Left lung (tissue), 14 donors: ENCODE measurements at places on chromosomes 2 and 18. TPM values are rescaled to one million over a fixed set of nuclear protein-coding genes. Genes with fewer than 3 reads are reported as not detected.

Gene GAD1
- polyA plus RNA-seq: 1.7 TPM

Gene CNOT11
- 46.6 TPM for polyA plus RNA-seq

Gene CAPN13
- 1.1 TPM for polyA plus RNA-seq

GRCh38 chr2:37984176-37984575 is 59.1 kb downstream of the RMDN2 start:
- H3K4me1 ChIP-seq: no peaks in the 10 kb centered on the region
- no peak for DNase-seq
- no peak overlapping the region for H3K4me3 ChIP-seq
- no peaks in the 10 kb centered on the region for H3K36me3 ChIP-seq
- H3K27ac ChIP-seq: no peak overlapping the region
- no peaks in the 10 kb centered on the region for H3K27me3 ChIP-seq

GRCh38 chr2:136219963-136220362 is 102.0 kb upstream of the CXCR4 start:
- H3K4me1 ChIP-seq: no peaks in the 10 kb centered on the region
- no peak overlapping the region for H3K4me3 ChIP-seq
- no peak for DNase-seq
- no peak overlapping the region for H3K27ac ChIP-seq
- no peaks in the 10 kb centered on the region for H3K27me3 ChIP-seq

GRCh38 chr2:64137996-64138395 is 6.2 kb downstream of the PELI1 start:
- no peaks in the 10 kb centered on the region for H3K36me3 ChIP-seq
- H3K27ac ChIP-seq: peak overlapping the region; percentile 65
- no peaks in the 10 kb centered on the region for H3K27me3 ChIP-seq
- H3K4me3 ChIP-seq: no peak overlapping the region
- peaks cover 89% of the 10 kb centered on the region for H3K4me1 ChIP-seq

DNA sequence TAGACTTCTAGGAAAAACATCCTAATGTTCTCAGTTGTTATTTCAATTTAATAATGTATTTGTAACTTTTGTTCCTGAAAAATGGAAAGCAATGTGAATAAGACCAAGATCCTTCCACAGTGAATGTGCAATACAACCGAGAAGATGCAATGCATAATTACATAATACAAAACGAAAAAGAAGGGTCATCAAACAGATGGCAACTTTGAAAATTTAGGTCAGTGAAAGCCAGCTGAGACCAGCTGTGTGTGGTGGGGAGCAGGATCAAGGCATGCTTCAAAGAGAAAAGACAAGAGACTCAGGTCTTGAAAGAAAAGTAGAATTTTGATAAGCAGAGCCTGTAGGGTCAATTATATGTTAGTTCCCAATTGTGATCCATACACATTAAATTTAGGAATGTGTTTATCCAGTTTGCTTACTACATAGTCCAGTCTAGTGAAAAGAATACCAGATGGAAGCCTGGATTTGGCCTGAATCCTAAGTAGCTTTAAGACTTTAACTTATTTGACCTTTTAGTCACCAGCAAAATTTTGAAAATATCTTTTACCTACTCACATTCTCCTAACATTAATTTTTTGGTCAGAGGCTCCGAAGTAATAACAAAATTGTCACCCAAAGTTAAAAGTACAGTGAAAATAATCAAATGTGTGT is 93.7 kb downstream of the COBLL1 start:
- H3K4me1 ChIP-seq: no peaks in the 10 kb centered on the region
- H3K27me3 ChIP-seq: no peaks in the 10 kb centered on the region
- no peak for DNase-seq
- no peak overlapping the region for H3K4me3 ChIP-seq
- no peaks in the 10 kb centered on the region for H3K36me3 ChIP-seq

DNA sequence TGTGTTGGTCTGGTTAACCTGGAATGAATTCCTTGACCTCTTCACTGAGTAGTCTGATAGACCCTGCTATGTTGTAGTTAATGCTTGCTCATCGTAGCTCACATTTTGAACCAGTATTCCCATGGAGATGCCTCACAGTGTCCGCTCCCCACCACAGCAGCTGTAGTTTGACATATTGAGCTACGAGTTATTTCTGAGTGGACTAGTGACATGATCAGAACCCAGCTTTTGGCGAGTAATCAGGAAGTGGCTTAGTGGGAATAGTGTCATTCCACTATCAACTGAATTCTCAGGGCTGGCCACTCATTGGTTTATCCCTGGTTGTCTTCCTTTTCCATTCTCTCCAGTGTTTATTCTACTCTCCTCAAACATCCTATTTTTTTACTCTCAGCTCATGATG is 102.7 kb downstream of the MYO1B start:
- no peak overlapping the region for H3K4me3 ChIP-seq
- no peaks in the 10 kb centered on the region for H3K27me3 ChIP-seq
- no peak overlapping the region for H3K27ac ChIP-seq
- H3K4me1 ChIP-seq: no peaks in the 10 kb centered on the region
- H3K36me3 ChIP-seq: no peaks in the 10 kb centered on the region
- no peak for DNase-seq

DNA sequence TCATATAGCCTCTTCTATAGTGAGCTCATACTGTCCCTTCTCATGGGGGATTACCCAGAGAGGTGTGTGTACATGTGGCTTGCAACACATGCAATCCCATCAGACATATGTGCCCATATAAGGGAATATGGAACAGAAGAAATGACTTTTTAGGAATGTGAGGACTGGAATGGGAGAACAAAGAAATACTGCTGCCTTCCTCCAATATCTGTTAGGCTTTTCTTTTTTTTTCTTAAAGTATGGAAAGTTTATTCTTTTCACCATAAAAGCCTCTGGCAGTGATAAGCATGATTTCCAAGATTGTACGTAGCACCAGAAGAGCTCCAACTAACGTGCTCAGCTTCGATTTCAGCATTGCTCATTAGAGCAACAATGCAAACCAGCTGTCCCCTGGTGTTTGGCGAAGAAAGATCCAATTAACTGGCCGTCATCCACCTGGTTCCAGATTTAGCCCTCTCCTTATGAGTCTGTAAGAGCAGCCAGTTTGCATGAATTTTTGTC is 113.6 kb downstream of the ADCYAP1 start:
- H3K4me1 ChIP-seq: no peaks in the 10 kb centered on the region
- H3K27ac ChIP-seq: no peak overlapping the region
- no peak for DNase-seq
- no peaks in the 10 kb centered on the region for H3K27me3 ChIP-seq
- H3K36me3 ChIP-seq: no peaks in the 10 kb centered on the region

DNA sequence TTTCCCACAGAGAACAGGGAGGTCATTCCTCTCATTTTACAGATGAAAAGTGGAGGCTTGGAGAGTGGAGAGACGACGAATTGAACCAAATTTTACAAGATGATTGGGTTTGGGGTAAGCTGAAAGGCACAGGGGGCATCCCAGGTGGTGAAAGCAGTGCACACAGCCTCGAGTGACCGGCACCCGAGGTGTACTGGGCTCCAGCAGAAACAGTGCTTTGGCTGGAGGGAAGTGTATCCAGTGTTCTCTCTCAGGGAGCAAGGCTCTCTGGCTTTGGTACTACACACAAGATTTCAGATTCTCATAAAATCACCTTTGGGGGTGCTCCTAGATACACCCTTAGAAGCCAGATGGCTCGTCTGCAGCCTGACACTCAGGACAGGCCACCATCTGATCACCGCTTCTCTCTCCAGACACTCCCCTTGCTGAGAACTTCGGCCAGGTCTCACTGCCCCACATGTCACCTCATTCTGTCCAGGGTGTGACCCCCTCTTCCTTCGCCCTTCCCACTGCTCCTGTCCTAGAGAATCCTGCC is 339.6 kb downstream of the CYRIA start:
- no peak for DNase-seq
- H3K36me3 ChIP-seq: no peaks in the 10 kb centered on the region
- no peak overlapping the region for H3K4me3 ChIP-seq
- no peak overlapping the region for H3K27ac ChIP-seq

DNA sequence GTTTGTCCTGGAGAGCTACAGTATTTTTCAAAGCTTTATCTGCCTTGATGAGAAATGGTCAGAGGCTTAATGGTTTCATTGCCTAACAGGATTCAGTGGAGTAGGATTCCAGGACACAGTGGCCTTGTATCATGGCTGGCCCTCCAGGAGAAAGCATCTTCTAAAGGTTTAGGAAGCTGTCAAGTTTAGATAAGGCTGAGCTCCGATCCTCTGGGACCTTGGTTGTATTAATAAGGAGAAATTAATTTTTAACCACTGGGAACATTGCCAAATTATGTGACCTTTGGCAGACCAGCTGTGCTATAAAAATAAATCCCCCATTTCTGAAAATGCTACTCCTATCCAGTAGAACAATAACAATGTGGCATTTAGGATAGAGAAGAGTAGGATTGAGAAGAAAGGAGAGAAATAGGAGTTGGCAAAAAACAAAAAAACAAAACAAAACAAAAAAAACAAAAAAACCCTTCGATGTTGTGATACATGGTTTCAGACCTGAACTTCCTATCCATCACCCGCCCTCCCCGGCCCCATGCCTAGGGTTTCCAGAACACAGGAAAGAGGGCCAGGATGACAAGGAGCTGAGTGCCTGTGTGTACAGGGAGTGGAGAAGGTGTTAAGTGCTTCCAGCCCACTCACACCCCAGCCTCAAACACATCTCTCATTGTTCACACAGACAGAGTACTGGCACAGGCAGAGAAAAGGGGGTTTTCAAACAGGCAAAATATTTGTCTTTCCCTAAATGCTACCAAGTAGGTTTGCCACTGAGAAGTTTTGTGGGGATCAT is 6.3 kb downstream of the NRP2 start:
- H3K36me3 ChIP-seq: no peaks in the 10 kb centered on the region
- peaks cover 44% of the 10 kb centered on the region for H3K4me1 ChIP-seq
- peaks cover 43% of the 10 kb centered on the region for H3K27me3 ChIP-seq
- no peak for DNase-seq

DNA sequence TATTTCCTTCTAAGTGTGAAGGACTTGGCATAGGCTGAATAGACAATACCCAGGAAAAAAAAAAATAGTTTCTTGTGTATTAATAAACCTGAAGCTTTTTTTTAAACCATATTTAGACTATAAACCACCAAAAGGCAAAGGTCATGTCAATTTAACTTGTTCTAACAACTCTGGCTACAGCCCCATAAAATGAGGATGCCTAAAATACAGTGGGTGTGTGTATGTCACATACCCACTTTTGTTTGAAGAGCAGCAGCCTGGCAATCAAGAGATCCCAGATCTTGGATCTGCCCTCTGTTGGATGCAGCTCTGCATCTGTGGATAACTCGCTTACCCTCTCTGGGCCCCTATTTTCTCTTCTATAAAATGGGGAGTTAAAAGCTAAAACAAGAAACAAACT is 65.4 kb downstream of the SATB2 start:
- no peak for DNase-seq
- no peaks in the 10 kb centered on the region for H3K36me3 ChIP-seq
- H3K27ac ChIP-seq: no peak overlapping the region
- no peaks in the 10 kb centered on the region for H3K27me3 ChIP-seq

GRCh38 chr18:28875059-28875458 is 698.1 kb upstream of the CDH2 start:
- no peaks in the 10 kb centered on the region for H3K27me3 ChIP-seq
- no peaks in the 10 kb centered on the region for H3K4me1 ChIP-seq
- no peak overlapping the region for H3K27ac ChIP-seq
- H3K36me3 ChIP-seq: no peaks in the 10 kb centered on the region

- no peaks in the 10 kb centered on the region for H3K36me3 ChIP-seq
- no peak overlapping the region for H3K27ac ChIP-seq
- H3K4me1 ChIP-seq: no peaks in the 10 kb centered on the region
- H3K27me3 ChIP-seq: peaks cover 88% of the 10 kb centered on the region
- H3K4me3 ChIP-seq: no peak overlapping the region
- no peak for DNase-seq
Measured at GRCh38 chr2:121072784-121073183, 212.2 kb downstream of the TFCP2L1 start.
